ENCODE measurements at places on chromosomes 4 and X.

DNA sequence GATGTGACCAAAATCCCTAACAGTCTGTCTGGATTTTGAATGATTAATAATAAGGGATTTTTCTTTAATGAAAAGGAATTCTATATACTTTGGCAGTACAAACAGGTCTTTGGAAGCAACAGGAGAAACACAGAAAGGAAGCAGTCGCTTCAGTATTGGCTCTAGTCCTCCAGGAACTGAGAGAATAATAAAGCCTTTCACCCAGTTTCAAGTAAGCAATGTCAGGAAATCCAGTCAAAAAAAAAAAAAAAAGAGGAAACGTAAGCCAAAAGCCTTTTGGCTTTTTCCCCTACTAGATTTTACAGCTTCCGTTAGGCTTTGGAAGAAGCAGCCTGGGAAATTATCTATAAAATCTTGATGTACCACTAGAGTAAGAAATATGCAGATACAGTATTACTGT lies 61.7 kb upstream of the HDAC8 start:
- DNase-seq = no peak

DNA sequence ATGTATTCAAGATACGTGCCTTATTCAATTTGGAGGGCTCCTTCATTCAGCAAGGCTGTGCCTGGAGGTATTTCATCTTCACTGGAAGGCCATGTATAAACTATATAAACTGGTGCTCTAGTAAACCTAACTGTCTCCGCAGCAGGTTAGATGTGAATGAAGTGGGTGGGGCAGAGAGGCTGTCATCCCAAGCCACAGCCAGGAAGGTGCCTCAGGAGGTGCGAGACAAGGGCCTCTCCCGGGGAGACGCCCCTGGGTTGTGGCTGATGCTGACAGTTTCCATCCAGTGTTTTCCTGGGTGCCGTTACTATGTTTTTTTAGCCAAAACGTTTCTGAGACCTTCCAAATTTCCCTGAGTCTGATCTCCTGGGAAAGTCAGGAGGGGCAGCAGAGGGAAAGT lies 221.5 kb upstream of the RPL34 start:
- DNase-seq = no peak

- DNase-seq = no peak
These were observed 48.9 kb upstream of the PHF8 start for GRCh38 chrX:54093159-54093558.

DNA sequence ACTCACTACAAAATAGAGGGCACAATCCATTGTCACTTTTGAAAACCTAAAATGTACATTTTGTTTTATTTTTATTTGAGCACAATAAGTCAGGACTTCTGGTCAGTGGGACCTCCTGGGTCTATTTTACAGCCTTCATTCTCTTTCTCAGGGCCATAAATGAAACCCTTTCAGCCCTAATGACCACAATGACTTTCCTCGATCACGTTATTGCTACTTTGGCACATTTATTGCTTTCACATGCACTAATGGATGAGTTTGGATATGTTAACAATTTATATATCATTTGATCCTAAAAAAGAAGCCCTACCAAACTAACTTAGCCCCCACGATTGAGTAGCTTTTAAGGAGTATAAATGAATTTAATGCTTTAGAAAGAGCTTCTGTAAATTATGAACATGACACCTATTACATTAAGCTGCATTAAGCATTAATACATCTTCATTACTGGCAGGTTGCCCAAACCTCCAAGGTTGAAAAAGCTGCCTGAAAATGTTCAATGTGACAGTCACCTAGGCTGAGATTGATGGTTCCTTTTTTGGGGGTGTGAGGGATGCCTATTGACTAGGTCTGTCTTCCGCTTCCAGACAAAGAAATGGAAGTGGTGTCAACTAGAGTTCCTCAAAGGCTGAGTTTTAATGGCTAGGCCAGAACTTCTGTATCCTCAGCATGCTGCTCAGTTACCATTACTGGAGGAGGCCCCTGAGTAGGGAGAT lies 296.4 kb downstream of the GPAT3 start:
- no peak for DNase-seq

- no peak for DNase-seq
These were observed 80.5 kb upstream of the LNX1 start for GRCh38 chr4:53671757-53672156.

- DNase-seq = peak; percentile 71
These were observed 75.8 kb downstream of the NUDT11 start for GRCh38 chrX:51420610-51421009.

GRCh38 chrX:81875800-81876199 lies 673.9 kb downstream of the SH3BGRL start:
- DNase-seq = no peak

- DNase-seq = no peak
These were observed 15.7 kb downstream of the CCKAR start for GRCh38 chr4:26474551-26474950.

- peak; percentile 30 for DNase-seq
These were observed 187.7 kb downstream of the RAP1GDS1 start for GRCh38 chr4:98448908-98449307.

DNA sequence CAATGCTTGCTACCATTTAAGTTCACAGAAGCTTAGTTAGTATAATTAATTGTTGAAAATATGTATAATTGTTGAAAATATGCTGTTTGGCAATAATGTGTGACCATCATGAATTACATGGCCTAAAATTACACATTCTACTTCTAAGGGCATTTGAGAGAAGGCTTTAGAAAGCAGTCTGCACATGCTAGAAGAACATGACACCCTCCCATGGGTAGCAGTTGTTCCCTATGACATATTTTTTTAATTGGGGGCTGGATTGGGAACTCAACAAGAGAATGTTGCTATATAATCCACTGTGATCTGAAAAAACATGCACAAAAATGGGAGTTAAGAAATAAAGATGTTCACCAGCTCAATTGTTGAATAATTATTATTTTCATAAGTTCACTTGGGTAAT lies 331.4 kb downstream of the ARHGAP24 start:
- no peak for DNase-seq

GRCh38 chr4:73922766-73923630 lies 53.8 kb downstream of the CXCL1 start:
- DNase-seq = peak; percentile 35

DNA sequence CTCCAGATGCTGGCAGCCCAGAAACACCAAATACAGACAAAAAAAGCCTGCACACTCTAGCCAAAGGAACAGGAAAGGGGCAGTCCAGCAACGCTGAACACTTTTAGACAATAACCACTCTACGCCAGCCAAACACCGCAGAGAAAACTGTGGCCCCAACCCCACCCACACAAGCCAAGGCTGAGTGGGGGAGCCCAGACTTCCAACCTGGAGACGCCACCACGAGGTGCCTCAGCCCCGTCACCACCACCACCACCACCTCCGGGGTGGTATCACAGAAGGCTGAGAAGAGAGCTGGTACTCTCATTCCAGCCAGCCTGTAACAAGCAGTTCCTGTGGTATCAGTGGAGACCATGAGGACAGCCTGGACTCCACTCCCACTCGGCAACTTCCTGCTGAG lies 22.8 kb downstream of the MEPE start:
- DNase-seq = no peak

GRCh38 chrX:96407072-96407471 lies 277.6 kb upstream of the DIAPH2 start:
- DNase-seq = no peak

DNA sequence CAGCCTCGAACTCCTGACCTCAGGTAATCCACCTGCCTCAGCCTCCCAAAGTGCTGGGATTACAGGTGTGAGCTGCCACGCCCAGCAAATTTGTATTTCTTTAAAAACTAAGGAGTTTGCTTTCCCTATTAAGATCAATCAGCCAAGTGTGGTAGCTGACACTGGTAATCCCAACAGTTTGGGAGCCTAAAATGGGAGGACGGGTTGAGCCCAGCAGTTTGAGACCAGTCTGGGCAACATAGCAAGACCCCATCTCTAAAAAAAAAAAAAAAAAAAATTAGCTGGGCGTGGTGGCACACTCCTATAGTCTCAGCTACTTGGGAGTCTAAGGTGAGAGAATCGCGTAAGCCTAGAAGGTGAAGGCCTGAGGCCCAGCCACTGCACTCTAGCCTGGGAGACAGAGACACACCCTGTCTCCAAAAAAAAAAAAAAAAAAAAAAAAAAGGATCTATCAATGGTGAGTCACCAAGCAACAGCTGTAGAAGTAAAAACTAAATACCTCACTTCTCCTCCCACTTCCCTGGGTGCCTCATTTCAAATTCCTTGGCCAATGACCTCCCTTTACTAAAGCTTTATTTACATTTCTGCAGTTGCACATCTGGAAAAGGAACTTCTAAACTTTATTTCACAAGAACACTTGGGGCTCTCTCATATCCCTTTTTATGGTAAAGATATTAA lies 54.5 kb downstream of the LDB2 start:
- no peak for DNase-seq

DNA sequence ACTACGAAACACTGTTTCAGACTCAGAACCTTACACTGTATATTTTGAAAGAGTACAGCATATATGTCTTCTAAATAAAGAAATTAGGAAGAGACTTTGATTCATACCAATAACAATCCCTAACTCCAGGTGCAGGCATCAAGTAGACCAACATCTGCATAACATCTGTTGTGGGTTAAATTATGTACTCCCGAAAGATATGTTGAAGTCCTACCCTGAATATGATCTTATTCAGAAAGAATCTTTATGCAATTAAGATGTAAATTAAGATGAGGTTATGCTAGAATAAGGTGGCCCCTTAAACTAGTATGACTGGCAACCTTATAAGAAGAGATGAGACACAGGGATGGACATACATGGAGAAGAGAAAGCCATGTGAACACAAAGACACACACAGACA lies 117.9 kb downstream of the INPP4B start:
- no peak for DNase-seq

DNA sequence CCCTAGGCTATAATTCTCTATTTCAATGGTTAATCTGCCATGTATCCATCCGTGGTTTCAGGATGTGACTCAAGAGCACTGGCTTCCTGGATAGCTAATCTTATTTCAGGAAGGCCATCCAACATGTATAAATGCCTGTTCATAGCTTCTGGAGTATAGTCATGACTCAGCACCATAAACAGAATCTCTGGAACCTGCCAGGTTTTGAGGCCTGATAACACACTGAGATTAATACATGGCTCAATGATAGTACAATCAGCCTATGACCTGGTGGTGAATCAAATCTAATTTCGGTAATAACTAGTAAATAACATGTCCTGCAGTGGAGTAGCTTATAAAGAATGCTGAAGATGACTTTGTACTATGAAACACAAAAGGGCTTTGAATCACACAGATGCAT lies 5.7 kb upstream of the IL13RA2 start:
- DNase-seq = no peak

- DNase-seq = no peak
These were observed 218.8 kb downstream of the STPG2 start for GRCh38 chr4:97924341-97924958.

DNA sequence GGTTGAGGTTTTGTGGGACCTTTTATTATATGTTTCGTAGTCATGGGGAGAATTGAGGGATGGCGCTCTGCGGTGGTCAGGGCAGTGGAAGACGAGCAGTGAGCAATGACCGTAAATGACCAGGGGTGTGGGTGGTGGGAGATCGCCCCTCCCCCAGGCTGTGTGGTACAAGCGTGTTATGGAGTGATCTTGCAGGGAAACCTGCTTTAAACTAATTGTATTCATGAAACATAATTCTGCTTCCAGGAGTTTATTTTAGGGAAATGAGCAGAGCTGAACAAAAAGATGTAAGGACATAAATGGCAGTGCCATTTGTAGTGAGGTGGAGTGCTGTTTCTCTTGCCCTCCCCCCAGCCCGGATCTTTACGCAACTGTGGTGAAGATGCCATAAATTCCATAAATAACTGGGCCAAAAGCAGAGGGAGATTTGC lies 20.2 kb downstream of the GYG2 start:
- DNase-seq = no peak

Data from Kasumi-1 (cell line).